ENCODE measurements at places on chromosomes 7 and 10.

DNA sequence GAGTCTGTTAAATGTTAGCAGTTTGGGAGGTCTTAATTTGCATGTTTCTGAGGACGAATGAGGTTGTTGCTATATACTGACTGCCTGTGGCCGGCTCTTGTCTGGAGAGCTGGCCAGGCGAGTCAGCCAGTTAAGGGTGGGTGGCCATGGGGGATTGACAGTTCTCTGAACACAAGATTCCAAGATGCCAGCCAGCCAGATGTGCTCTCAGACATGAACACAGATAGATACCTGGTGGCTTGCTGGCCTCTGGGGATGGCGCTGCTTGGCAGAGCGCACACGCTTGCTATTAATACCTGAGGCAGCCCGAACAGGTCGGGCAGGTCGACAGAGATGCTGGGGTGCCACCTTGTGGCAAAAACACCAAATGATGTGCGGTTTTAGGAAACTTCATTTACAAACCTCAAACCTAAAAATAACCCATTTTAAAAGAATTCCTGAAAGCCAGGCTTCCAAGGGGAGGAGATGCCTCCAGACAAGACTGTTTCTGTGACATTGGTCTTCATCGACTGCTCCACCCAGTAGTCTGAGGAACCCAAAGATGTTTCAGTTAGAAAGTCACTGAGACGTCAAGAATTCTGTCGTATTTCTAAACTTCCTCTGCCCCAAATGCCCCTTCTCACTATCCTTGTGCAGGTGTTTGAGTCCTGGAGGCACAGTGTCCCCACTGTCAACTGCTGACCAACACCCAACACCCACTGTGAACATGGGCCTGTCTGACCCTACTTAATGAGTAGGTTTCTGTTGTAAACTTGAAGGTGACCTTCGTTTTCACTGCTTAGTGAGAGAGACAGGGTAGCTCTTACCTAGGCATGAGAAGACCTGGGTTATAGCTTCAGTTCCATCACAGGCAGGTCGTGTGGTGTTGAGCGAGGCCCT, 123.4 kb downstream of the NT5C2 start:
- no peak for DNase-seq

GRCh38 chr10:116331815-116332214, 7.6 kb downstream of the CCDC172 start:
- no peak for DNase-seq

- DNase-seq = peak; percentile 62
Observed at GRCh38 chr7:51315393-51316261, 982 bp downstream of the COBL start.

DNA sequence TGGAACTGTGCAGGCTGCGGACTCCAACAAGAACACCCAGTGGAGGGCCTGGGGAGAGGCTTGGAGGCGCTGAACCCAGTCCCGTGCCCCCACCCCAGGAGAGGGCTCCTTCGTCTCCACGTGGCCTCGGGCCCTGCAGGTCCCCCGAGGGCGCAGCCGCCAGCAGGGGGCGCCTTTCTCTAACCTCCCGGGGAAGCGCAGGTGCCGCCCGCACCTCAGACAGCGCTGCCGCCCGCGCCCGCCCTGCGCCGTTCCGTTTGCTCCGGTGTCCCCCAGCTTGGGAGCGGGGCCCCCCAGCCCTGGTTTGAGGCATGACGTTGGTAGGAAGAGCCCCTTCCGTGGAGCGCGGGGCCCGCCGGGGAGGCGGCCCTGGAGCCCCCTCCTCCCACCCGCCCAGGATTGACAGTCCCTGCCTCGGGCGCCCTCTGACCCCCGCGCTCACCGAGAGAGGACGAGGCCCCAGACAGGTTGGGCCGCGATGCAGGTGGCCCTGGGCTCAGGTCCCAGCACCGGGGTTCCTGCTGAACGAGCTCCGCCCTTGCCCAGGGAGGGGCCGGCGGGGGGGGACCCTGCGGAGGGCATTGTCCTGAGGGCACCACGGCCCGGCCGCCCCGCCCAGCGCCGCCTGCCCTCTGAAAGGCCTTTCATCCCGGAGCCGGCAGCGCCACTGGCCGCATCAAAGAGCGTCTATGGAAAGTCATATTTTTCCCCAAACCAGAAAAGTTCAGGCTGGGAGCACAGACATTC, 42.8 kb downstream of the FOXL3 start:
- peak; percentile 71 for DNase-seq

DNA sequence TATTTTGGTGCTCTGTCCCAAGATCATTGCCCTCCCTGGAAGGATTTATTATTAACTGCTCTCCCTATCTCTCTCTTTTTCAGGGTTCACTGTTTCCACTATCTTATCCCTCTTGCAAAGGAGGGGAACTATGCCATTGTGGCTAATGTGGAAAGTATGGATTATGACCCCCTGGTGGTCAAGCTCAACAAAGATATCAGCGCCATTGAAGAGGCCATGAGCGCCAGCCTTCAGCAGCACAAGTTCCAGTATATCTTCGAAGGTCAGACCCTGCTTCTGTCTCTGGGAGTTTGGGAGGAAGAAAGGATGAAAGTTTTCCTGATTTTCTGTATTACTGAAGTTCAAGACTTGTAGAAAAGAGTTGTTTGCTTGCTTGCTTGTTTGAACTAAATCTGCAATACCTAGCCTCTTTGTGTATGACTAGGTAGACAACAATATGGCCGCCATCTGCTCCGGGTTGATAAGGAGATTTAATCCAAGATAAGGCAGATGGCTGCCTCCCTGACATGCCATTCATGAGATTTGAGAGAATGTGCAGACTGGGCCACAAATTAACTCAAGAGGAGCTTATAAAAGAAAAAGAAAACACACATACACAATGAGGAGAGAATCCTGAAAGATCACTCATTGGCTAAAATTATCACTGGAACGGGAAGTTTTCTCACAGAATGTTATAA, 122.2 kb upstream of the LRGUK start:
- DNase-seq = no peak

GRCh38 chr7:42236266-42236975, 588 bp downstream of the GLI3 start:
- DNase-seq = no peak

GRCh38 chr7:44282601-44283171, 42.7 kb downstream of the CAMK2B start:
- DNase-seq = no peak

- DNase-seq = no peak
Observed at GRCh38 chr10:103772096-103772845, 83.1 kb downstream of the SH3PXD2A start.

DNA sequence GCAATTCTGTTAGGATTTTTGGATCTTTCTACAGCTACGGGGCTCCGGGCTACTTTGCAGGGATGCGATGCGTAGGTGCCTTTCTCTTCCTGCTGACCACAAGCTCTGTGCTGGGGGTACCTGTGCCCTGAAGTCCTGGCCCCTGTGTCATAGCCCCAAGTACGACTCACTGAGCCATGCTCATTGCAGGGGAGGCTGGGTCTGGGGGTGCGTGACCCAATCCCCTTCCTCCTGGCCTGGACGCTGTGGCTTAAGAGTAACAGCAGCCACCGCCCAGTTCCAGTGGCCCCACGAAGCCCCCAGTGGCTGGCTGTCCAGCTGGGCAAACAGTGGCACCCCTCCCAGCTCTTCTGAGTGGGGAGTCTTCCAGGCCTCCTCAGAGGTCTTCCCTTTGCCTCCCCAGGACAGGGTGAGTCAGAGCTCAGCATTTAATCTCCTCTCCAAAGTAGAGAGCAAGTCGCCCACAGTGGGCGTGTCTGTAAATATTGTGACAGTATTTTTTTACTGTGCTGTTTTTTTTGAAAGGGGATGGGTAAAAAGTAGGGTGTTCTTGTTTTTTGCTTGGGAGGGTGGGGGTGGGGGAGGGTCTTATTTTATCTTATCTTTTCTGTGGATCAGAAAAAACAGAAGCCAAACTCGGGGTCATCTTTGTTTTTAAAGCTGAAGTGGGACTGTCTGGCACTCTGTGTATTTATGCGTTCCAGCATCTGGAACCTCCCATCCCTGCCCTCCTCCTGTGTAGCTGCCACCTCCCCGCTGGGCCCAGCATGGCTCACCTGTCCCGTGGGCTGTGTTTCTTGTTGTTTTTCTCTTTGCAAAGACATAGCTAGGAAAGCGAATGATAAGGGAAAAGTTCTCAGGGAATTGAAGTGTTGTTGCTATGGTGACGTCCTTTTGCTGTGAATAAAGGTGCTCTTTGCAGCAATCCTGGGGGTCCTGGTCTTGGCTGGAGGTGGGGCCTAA, 8.2 kb downstream of the LFNG start:
- DNase-seq = no peak

- no peak for DNase-seq
Observed at GRCh38 chr10:86079088-86079487, 287.5 kb downstream of the GRID1 start.

- no peak for DNase-seq
Observed at GRCh38 chr7:75662579-75663301, 76.0 kb downstream of the HIP1 start.

- DNase-seq = no peak
Observed at GRCh38 chr10:42934351-42934811, 142.5 kb upstream of the RET start.

GRCh38 chr7:140996-141395, 51.4 kb upstream of the FAM20C start:
- DNase-seq = no peak

DNA sequence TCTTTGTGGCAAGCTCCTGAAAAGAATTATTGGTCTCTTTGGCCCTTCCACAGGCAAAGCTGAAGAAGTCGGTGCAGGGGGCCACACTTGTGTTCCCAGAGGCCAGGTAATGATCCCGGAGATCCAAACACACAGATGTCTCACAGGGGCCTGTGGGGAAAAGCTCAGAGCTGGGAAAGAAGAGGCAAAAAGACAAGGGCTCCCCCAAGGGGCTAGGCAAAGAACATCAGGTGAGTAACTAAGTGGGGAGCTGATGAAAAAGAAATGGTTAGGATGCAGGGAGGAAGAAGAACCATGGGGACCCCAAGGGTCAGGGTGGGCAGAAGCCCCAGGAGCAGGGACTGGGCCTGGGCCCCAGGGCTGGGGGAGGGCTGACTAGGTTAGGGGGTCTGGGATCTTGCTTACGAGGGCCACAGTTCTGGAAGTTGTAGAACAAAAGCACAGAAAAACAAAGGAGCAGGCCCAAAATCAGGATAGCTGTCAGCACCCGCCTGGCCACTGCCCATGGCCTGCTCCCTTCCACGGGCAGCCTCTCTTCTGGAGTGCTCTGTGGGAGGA, 1.1 kb downstream of the KEL start:
- DNase-seq = no peak

DNA sequence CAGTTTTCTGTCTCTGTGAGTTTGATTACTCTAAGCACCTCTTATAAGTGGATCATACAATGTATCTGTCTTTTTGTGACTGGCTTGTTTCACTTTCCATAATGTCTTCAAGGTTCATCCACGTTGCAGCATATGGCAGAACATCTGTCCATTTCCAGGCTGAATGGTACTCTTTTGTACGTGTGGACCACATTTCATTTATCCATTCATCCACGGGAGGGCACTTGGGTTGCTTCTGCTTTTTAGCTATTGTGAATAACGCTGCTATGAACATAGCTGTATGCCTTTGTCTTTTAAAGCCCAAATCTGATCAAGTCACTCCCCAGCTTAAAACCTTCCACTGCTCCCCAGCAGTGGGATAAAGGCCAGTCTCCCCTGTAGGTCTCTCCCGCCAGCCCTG, 31.5 kb downstream of the EGFR start:
- no peak for DNase-seq

DNA sequence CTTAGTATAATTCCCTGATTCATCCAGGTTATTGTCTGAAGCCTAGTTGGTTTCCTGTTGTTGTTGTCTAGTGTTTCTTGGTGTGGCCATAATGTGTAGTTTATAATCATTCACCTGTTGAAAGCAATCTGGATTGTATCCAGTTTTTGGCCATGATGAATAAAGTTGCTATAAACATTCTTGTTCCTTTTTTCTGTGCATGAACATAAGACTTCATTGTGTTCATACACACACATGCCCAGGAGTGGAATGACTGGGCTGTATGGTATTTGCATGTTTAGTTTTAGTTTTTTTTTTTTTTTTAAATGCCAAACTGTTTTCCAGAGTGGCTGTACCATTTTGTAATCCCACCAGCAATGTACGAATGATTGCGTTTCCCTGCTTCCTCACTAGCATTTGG, 349.8 kb downstream of the SDK1 start:
- no peak for DNase-seq

GRCh38 chr7:127995881-127996215, 35.4 kb downstream of the LRRC4 start:
- DNase-seq = peak; percentile 43

GRCh38 chr10:26524161-26524896, 86.2 kb downstream of the APBB1IP start:
- DNase-seq = no peak

GRCh38 chr10:30499816-30500215, 65.8 kb downstream of the MAP3K8 start:
- no peak for DNase-seq

DNA sequence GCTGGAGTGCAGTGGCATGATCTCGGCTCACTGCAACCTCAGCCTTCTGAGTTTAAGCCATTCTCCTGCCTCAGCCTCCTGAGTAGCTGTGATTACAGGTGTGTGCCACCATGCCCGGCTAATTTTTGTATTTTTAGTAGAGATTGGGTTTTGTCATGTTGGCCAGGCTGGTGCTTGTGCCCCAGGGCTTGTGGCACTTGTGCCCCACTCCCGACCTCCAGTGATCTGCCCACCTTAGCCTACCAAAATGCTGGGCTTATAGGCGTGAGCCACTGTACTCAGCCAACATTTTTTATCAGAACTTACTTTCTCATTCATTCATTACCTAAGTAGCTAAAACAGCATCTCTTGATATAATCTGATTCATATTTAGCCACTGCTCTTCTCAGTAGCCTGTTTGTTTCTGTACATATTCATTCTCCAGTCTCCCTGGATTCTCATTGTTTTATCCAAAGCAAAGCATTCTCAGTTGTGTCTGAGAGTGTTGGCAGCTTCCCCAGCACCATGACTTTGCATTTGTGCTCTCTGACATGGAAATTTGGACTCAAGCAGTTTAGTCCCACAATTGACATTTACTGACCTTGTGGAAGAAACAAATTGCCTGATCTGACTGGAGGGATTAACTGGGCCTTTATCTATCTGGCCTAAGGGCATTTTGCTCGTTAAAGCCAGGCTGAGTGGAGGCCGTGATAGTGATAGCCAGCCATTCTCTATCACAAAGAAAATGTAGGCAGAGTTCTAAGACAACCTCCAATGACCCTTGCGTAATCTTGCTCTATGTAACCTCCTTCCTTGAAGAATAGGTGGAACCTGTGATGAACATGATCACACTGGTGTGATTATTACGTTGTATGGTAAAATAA, 44.9 kb downstream of the AKR1B15 start:
- DNase-seq = peak; percentile 89

DNA sequence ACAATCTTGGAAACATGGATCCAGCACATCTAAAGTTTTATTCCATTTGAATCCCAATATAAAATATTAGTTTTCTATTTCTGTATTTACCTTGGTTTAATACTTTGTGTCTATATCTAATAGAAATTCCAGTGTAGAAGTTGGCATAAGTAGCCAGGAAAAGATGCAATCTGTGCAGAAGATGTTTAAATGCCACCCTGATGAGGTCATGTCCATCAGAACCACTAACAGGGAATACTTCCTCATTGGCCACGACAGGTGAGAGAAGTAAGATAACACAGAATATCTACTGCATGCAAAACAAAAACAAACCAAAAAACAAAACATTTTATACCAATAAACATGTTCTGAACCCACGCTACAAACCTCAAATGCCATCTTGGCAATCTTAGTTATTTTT, 15.7 kb downstream of the PLEKHS1 start:
- no peak for DNase-seq
